Urinary bladder (tissue), 4 donors: ENCODE measurements at places on chromosomes 7 and 10. TPM values are rescaled to one million over a fixed set of nuclear protein-coding genes. Genes with fewer than 3 reads are reported as not detected.

EBLN1 gene
- total RNA-seq = not detected

DNA sequence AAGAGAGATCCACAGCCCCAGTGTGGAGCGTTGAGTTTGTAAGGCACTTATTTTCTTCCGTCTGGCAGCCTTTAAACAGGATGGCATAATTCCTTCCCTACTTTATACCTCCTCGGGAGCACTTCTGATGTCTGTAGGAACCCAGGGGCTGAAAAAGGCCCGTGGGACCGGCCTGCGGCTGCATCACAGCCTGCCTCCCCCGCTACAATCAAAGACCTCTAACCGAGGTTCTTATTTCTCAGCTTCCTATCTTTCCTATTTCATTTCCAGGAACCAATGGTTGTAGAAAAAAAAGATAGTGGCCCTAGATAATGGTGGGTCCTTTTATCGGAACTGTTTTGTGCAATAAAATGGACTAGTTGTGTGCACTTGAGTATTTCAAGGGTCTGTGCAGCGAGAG is 4.1 kb upstream of the CTBP2 start:
- DNase-seq = no peak

LRRC17 gene
- 200 TPM for total RNA-seq

CTAGE4 gene
- 7.8 TPM for total RNA-seq

BTAF1 gene
- total RNA-seq = 81.8 TPM

- no peak for DNase-seq
These were observed 96.5 kb downstream of the ZFAND4 start for GRCh38 chr10:45575966-45576597.

DNA sequence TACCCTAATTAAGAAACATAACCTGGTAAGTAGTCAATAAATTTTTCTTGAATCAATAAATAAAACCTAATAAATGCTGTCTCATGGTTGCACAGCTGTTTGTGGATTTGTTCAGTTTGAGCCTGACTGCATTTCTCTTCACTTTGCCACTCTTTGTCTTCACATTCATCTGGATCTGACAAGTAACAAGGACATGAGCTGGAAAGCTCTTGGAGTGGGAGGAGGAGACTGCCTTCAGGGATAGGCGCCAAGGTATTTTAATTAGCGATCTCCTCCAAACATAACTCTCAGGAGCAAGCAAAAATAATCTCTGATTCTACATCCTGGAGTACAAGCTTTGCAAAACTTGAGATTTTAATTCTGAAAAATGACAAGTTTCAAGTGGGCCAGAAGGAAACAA is 251.0 kb downstream of the BMPER start:
- DNase-seq = no peak

DNA sequence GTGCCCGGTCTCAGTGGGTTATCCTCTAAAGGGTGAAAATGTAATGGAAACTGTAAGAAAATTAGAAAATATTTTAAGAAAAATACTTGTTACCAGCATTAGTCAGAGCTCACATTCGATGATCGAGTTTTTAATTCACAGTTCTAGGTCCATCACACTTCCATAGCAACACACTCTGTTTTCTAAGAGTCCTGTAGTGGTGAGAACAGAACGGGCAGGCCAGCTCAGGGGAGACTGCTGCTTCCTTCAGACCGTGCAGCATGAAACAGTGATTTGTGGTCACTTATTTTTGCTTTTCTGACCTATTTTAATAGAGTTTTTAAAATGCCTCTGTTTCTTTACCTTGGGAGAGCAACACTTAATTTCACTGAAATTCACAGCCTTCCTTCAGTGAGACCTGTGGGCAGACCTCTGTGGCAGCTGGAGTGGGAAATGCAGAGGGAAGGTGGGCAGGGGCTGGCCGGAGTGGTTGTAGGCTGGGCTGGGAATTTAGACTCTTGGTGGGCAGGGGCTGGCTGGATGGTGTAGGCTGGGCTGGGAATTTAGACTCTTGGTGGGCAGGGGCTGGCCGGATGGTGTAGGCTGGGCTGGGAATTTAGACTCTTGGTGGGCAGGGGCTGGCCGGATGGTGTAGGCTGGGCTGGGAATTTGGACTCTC is 1.5 kb downstream of the SUN1 start:
- no peak for DNase-seq

DNA sequence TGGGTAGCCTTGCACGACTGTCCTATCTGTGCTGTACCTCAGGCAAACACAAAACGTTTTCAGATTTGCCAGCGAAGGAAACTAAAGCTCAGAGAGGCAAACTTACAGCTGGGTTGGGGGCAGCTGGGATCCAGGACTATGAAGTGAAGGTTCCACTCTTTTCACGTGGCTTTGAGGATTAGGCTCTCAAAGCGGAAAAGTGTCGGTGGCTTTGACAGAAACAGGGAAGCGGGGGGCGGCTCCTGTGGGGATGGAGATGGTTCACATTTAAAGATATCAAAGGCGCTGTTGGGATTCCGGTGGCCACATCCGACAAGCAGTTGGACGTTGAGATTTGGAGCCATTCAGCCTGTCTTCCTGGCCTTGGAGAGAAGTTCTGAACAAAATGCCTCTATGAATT is 958.3 kb upstream of the ZNF722 start:
- DNase-seq = no peak

- DNase-seq = peak; percentile 39
These were observed 1.5 kb upstream of the KCTD7 start for GRCh38 chr7:66627151-66627681.

DNA sequence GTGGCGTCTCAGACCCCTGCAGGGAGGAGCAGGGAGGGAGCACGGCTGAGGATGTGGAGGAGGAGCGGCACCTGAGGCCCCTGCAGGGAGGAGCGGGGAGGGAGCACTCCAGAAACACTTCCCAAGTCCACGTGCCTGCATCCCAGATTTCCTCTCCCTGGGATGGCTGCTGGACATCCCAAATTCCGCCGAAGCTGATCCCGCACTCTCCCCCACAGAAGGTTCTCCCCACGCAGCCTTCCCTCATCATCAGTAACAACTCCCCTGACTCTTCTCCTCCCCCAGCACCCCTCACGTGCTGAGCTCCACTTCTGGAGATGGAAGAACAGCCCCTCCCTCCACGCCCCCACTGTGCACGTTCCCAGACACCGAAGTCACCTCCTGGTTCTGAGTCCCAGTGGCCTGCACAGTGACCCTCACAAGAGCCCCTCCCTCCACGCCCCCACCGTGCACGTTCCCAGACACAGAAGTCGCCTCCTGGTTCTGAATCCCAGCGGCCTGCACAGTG is 17.8 kb upstream of the FOXL3 start:
- DNase-seq = no peak

DNA sequence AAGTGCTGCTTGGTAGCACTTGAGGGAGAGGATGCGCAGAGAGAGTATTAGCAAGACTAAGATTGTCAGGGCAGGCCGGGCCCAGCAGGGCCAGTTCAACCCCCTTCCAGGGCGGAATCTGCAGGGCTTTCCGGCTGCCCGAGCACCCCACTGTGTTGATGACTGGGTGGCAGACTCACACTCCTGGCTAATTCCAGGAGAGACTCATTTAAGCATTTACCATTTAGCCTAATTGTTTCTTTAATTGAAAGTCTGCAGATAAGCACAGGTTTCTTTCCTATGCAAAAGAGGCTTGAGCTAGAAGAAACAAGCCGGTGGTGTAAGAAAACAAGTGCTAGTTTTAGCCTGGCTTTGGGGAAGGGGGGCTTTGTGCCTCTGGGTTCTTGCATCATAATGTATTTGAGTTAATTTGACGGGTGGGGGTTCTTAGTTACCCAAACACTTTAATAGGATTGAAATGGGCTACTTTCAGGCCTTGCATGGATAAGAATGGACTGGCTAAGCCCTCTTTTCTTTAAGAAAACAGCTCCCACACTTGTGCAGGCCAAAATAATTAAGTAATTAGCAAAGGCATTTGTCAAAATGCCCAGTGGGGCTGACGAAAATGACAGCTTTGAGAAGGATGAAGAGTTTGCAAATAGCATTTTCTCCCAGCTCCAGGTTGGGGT is 201.3 kb downstream of the MYOF start:
- no peak for DNase-seq

DNA sequence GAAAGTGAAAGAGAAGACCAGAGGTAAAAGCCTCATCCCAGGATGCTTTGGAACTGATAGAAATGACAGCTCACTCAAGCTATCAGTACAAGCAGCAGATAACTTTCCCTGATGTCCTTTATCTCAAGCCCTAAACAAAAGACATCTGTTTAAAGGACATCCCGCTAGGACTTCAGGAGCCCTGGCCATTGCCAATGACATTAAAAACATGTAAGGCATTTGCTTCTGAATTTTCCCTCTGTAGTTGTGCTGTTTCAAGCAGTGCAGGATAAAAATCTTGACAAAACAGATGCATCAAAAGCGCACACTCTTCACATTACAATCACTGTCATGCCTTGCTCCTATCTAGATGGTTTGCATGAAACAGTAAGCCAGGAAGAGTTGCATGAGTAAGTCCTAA is 159.8 kb downstream of the AOAH start:
- DNase-seq = no peak

MYL7 gene
- 2.7 TPM for total RNA-seq

GRCh38 chr10:3241274-3241921 is 68.8 kb upstream of the PITRM1 start:
- DNase-seq = no peak

GRCh38 chr7:7570584-7570983 is 3.9 kb downstream of the MIOS start:
- no peak for DNase-seq

- no peak for DNase-seq
These were observed 81.8 kb downstream of the HERPUD2 start for GRCh38 chr7:35613150-35613549.

DNA sequence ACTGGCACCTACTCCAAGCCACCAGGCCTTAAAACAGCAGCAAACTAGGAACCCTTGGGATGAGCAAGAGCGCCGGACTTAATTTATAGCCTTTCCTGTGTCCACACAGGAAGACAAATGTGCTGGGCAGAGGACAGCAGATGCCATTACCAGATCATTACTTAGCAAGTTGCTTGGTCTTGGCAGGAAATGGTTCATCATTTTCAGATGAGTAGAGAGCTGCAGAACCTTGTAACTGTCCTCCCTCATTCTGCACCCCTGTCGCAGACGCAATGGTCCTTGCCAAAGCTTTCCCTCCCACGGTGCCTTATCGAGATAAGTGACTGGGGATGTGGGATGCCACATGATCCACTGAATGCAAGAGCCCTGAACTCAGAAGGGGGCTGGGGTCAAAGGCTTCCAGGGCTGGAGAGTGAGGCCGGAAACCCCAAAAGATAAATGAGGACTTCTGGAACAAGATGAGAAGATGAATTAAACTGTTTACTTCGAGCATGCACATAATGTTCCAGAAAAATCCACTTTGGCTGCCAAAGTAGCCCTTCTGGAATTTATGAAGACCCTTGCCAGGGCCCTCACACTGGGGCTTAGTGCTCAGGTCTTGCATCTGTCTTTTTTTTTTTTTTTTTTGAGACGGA is 145.6 kb upstream of the ZNF32 start:
- DNase-seq = peak; percentile 36

GRCh38 chr7:25595996-25596395 is 367.7 kb upstream of the NPVF start:
- no peak for DNase-seq

- no peak for DNase-seq
These were observed 738.1 kb downstream of the KCNMA1 start for GRCh38 chr10:76899490-76899889.

DNA sequence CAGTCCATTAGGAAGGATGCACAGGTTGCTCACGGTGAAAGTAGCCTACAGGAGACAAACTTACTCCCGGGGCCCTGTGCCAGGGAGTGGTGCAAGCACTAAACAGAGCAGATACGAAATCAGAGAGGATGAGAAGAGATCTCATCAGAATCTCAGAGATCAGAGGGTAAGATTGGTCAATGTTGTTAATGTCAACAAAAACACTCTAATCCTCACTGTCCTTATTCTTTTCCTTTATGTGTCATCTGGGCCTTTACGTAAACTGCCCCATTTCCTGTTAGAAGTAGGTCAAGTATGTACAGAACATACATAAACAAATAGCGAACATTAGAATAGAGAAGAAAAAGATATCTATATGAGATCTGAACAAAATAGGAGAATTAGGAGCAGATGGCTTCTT is 163.1 kb downstream of the PPP1R17 start:
- DNase-seq = no peak

GRCh38 chr7:41705109-41705901 is 2.4 kb upstream of the INHBA start:
- no peak for DNase-seq

- DNase-seq = no peak
These were observed 12.8 kb upstream of the CXCL12 start for GRCh38 chr10:44397476-44398225.

HK1 gene
- total RNA-seq = 37.5 TPM

TBX20 gene
- 14.0 TPM for total RNA-seq

DNA sequence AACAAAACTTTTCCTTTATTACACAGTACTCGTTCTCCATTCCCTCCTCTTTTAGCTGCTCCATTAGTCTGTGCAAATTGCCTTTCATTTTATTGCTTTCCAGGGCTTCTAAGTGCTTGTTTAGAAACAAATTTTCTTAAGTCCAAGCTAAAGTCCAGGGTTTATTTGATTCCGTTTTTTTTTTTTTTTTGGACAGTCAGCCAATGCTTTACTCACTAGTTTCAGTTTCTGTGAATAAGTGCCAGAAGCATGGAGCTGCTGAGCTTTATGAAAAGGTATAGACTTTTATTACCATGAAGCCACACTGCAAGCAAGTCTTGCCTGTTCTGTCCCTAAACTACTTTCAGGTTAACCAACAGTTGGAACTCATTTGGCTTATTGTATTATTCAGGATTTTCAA is 455.0 kb downstream of the GFRA1 start:
- no peak for DNase-seq

DNA sequence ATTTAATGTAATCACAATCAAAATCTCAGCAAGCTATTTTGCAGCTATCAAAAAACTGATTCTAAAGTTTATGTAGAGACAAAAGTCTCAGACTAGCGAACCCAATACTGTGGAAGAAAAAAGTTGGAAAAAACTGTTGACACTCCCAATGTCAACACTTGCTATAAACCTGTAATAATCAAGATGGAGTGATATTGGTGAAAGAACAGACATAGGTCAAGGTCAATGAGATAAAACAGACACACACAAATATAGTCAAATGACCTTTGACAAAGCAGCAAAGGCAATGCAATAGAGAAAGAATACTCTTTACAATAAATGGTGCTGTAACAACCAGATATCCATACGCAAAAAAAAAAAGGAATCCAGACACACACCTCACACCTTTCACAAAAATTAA is 84.5 kb downstream of the ATE1 start:
- DNase-seq = no peak

- no peak for DNase-seq
These were observed 22.9 kb upstream of the AQP1 start for GRCh38 chr7:30888747-30889146.

CFAP43 gene
- 1.4 TPM for total RNA-seq

GIMAP2 gene
- 18.8 TPM for total RNA-seq

FAM237B gene
- not detected for total RNA-seq

GRCh38 chr10:30365278-30365677 is 16.2 kb upstream of the MTPAP start:
- no peak for DNase-seq

ADK gene
- 42.8 TPM for total RNA-seq

- DNase-seq = no peak
These were observed 126.5 kb upstream of the HABP2 start for GRCh38 chr10:113426181-113426877.

BUB3 gene
- 115 TPM for total RNA-seq

GRCh38 chr10:124648738-124649137 is 95.4 kb downstream of the FAM53B start:
- peak; percentile 31 for DNase-seq
